ENCODE measurements at places on chromosomes 7 and 10.

DNA sequence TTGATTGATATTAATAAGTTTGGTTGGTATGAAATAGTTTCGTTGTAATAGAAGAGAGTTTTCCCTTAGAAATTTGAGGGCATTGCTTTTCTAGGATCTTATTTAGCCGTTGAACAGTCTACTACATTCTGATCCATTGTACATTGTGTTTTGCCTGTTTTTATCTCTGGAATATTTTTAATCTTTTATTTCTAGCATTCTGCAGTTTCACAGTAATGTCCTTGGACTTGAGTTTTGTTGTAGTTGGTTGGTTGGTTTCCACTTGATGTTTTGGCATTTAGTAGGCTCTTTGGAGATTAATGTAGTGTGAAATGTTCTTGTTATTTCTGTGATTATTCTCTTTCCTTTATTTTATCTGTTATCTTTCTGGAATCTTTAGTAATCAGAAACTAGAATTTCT lies 112.4 kb downstream of the CCSER2 start:
- no peak for DNase-seq

DNA sequence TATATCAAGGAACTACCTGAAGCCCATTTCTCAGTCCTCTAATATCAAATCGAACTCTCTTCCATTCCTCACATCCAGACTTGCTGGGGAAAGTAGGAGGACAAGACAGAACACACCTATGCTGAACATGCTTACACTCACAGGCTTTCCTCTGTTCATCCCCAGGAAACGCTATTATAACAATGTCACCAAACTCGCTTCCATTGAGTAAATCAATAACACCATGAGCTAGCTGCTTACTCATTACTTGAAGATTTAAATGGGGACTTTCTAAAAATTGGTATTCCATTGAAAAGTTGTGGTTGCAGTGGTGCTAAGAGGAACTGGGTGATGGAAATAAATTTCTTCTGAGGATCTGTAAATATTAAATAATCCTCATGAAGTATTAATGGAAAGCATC lies 88.8 kb downstream of the SLC25A13 start:
- DNase-seq = no peak

DNA sequence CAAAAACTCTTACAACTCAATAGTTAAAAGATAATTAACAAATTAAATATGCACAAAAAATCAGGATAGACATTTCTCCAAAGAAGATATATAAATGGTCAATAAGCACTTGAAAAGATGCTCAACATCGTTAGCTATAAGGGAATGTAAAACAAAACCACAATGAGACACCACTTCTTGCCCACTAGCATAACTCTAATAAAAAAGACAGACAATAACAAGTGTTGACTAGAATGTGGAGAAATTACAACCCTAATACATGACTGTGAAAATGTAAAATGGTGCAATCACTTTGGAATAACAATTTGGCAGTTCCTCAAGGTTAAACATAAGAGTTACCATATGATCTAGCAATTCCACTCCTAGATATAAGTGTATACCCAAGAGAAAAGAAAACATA lies 74.3 kb upstream of the PCGF5 start:
- DNase-seq = no peak

DNA sequence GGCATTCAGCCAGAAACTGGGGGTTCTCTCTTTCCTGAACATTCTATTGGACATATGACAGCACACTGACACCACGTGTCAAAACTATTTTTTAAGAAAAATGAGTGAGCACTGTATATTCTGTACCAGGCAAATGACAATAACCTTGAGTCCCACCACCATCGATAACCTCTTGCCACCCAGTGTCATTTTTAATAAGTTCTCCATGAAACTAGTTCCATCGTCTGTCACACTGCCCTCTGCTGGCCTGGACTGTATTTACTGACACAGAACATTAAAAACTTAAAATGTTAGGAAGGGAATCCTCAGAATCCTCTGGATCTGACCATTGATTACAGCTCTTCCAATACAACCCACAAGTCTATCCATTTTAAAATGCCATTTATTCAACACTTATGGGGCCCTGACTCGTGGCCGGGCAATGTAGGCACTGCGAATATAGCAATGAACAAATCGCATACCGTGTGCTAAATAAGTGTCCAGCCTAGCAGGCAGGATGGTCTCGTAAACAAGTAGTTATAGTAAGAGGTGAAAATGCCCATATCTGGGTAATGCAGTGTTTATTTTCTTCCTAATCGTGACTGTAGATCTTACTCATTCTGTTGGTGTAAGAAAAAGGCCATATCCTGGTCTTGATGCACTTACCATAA lies 35.9 kb upstream of the CACNB2 start:
- peak; percentile 42 for DNase-seq

DNA sequence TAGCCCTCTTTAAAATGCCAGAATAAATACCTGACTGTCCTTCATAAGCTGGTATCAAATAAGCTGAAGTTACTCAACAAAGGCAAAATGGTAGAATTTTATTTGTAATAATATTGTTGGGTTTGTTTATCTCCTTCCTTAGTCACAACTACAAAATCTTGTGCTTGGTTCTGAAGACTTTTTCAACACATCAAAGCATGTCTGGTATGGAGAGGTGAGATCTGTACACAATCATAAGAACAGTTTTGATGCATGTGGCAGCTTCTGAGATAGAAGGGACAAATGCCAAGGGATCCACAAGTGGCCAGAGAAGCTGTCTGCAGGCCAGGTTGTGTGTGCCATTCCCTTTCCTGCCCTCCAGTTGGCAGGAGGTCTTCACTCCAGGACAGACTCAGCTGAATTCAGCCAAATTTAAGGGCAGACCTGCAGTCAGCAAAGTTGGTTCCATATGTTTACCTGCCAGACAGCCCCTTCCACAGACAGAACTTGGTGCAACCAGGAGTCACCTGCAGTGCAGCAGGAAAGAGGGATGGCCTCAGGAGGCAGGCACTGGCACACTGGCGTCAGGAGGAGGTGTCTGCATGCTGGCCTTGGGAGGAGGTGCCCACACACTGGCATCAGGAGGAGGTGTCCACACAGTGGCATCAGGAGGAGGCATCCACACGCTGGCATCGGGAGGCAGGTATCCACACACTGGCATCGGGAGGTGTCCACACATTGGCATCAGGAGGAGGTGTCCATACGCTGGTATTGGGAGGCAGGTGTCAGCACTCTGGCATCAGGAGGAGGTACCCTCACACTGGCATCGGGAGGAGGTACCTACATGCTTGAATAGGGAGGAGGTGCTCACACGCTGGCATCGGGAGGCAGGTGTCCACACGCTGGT lies 93.1 kb upstream of the IKZF1 start:
- DNase-seq = no peak

DNA sequence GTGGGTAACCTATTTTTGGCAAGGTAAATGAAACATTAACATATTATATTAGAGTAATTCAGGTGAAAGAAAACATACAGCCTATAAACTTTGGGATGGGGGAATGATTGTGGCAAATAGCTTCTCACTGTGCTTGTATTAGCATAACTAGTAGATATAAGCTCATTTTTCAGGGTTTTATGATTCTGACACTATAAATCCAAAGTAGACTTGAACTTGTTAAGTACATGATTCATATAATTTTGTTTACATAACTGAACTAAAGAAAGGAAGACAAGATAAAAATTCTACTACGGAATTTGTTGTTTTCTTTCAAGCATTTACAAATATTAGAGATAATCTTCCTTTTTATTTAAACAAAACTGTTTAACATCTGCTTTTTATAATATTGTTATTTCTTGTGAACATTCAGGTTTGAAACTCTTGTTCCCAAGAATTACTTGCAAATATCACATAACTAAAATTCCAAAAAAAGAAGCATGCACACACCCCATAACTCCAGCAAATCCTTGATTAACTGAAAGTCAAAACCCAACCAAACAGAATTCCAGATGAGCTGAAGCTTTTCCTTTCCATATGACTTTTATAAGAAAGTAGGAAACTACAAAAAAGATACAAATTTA lies 142.3 kb downstream of the JAZF1 start:
- DNase-seq = no peak

DNA sequence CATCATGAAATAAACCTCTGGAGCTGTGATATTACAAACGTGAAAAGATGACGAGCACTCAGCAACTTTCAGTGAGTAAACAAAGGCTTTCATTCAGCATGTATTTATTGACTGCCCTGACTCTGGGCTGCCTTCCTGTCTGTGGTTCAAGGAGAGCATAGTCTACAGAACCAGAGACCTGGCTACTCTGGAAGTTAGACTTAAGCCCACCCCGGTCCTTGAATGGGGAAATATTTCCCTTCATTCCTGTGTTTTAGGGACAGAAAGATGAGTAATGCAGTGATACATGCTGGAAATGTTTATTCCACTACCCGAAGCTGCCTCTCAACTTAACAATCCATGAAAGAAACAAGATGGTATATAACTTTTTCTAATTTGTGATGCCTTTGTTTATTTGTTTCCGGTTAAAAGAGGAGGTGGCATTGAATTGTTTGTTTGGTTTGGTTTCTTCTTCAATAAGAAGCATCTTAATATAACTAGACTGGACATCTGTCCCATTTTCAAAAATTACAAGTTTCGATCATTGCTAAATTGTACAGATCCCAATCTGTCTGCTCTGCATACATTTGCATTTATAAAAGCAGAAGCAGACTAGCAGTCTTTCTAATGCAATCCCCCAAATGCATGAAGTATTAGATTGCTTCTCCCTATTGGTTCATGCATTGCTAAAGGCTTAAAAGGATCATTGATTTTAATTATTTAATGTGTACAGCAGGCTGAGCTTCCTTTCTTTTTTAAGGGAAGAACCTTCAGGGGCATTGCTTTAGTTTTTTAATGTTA lies 57.7 kb downstream of the TRUB1 start:
- no peak for DNase-seq

DNA sequence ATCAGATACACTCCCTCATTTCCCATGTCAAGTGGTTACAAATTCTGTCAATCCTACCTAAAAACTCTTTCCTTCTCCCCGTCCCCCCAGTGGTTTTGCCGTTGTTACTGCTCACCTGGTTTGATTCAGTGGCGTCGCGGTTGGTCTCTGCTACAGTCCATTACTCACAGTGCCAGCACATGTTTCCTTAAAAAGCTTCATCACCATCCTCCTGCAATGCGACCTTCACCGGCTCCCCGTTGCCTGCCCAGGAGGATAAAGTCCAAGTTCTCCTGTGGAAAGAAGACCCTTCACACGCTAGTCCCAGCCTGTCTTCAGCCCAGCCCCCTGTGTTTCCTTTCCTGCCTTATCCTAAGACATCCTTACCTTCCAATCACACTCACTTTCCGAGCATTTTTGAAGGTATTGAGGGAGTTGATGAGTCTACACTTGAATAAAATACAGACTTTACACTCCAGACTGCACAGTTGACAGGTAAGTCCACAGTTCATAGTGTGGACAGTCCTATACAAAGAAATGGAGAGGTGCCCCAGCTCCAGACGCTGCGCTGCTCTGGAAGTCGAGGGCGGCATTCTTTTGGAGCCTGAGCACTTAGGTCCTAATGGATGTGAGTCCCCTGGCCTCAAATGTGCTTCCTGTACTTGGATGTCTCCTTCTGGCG lies 3.4 kb upstream of the LARP4B start:
- no peak for DNase-seq

DNA sequence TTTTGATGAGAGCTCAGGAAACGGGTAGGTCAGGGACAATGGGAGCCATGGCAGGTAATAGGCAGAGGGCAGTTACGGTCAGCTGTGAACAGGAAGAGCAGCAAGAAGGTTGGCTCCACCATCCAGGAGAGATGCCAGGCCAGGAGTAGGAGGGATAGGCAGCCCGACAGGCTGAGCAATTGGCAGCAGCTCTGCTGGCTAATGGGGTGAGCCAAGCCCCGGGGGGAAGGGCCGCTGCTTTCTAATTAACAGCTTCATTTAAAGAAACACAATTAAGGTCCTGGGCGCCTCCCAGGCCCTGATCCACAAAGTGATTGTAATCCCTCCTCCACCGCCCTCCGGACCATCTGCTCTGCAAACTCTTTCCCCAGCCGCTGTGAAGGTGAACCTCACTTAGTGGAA lies 23.7 kb downstream of the SH2B2 start:
- no peak for DNase-seq

DNA sequence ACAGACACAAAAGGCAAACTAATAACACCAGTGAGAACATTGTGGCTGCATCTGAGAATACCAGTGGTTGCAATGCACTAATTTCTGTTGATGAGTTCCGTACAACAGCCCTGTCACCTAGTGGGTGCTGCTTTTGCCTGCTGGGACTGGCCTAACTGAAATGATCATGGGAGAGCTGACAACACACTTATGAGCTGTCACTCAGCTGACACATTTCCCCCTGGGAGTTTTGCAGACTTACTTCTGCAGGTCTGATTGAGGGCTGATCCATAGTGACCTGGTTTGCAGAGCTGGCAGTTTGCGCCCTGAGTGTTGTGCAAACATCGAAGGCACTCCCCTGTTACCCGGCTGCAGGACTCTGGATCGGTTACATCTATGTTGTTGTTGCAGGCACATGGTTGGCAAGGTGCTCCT lies 60.6 kb upstream of the LAMB1 start:
- no peak for DNase-seq

DNA sequence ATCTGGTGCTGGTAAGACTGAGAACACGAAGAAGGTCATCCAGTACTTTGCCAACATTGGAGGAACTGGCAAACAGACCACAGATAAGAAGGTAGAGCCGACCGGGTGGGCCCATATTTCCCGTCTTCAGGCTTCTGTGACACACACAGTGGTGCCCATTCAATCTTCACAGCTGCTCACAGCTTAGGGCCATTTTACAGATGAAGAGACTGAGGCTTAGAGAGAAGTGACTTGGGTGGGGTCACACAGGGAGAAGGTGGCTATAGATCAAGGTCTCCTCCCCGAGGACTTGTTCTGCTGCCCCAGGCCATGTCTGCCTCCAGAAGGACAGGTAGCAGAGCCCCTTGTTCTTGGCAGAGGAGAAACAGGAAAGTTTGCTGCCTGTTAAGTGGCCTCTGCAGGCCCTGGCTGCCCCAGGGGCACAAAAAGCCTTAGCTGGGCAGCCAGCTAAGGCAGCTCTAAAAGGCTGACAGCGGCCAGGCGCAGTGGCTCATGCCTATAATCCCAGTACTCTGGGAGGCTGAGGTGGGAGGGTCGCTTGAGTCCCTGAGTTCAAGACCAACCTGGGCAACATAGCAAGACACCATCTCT lies 22.6 kb upstream of the MYH16 start:
- no peak for DNase-seq

DNA sequence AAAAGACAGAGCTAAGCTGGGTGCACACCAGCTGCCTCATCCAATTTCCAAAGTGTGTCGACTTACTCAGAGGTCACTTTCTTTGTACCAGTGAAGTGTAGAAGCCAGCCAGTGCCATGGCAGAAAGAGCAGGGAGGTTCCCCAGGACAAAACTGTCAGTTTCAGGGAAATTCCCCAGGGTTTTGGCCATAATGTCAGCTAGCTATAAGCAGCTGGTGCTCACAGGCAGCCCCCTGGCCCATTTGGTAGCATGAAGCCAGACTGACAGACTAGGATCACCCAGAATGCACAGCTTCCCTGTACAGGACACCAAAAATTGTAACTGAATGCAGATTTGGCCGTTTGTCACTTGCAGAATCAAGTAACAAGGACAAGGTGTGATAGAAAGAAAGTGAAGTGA lies 28.6 kb downstream of the MRPL32 start:
- DNase-seq = no peak

GRCh38 chr7:7803715-7804178 lies 85.3 kb upstream of the RPA3 start:
- DNase-seq = no peak

Data from activated T-cell treated with anti-CD3 and anti-CD28 coated beads, Interleukin-2, amount 50 U/mL, for 24 hours (primary cell).